Activated CD8-positive, alpha-beta memory T cell treated with anti-CD3 and anti-CD28 coated beads, Interleukin-2, amount 10 ng/mL, durations not matched to agents 7 days and 5 days (primary cell): ENCODE measurements at places on chromosomes 13 and 19.

DNA sequence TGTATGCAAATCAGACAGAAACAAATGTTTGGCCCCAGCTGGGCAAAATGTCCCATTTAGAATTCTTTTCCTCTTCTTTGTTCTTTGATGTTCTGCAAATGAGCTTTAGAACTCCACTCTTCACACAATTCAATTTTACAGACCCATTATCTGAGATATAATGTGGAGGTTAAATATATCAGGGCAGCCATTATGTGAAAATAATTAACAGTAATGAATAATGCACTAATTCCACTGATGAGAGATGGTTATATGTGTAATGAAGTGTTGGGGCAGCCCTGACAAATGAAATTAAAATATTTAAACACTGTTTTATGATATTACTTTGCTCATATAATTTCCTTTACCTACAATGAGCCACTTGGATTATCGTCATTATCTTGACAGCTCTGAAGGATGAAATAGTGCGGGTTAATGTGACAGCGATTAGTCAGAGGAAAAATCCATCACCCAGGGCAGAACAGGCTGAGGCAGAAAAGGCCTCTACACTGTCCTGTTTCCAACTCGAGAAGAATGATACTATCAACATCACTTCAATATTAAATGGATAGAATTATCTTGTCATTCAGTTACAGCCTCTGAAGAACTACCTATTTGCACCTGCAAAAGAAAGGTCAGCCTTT lies 321.1 kb downstream of the RBM26 start:
- DNase-seq: no peak

GRCh38 chr13:51804295-51805172 lies 571 bp upstream of the DHRS12 start:
- DNase-seq: peak; percentile 56

DNA sequence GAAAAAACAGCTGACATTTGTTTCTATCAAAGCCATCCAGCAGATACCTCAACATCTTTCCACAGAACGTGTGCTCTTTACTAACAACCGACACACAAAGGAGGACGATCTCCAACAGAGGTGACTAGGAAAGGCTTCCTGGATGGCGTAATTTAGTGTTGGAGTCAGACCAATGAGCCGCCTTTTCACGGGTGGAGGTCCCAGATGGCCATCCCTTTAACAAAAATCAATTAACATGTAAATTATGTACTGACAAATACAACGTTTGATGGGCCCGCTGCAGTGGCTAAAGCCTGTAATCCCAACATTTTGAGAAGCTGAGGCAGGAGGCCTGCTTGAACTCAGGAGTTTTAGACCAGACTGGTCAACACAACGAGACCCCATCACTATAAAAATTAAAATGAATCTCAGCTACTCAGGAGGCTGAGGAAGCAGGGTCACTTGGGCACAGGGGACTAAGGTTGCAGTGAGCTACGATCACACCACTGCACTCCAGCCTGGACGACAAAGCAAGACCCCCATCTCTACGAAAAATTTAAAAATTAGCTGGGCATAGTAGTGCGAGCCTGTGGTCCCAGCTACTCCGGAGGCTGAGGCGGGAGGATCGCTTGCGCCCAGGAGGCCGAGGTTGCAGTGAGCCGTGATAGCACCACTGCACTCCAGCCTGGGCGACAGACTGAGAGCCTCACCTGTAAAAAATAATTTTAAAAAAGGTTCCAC lies 1.2 kb upstream of the DPY19L3 start:
- no peak for DNase-seq

DNA sequence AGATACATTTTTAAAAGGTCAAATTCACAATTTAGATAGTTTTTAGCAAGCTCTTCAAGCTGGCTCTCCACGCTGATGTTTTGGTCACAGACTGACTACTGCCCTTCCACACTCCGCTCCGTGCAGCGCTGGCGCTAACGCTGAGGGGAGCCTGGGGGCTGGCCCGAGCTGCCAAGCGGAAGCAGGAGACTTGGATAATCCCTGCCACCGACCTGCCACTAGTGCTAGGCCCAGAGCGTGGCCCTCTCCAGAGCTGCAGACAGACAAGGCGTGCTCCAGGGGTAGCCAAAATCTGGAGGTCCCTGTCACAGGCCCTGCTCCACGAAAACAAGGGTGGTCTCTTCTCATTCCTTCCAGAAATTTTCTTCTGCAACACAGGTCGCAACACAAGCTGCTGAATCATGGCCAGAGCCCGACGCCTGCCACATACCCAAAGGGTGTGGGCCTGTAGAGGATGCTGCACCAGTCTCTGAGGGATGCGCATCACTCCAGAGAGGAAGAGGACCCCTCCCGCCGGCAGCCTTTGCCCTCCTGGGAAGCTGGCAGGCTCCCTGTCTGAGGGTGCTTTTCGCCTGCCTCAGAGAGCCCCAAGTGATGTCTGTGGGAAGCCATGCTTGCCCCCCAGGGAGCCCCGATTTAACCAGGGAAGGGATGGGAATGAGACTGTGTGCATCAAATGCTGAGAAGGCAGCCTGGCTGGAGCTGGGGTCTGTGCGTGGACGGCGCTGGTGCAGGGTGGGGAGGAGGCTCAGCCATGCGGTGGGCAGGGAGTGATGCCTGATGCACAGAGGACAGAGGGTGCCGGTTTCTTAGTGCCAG lies 21.6 kb downstream of the CAPS start:
- no peak for DNase-seq

- DNase-seq: no peak
Observed at GRCh38 chr19:5358173-5358800, 17.7 kb upstream of the PTPRS start.

GRCh38 chr13:80030491-80030890 lies 310.4 kb downstream of the SPRY2 start:
- no peak for DNase-seq

GRCh38 chr19:34274284-34274826 lies 20.0 kb downstream of the GARRE1 start:
- DNase-seq: no peak

DNA sequence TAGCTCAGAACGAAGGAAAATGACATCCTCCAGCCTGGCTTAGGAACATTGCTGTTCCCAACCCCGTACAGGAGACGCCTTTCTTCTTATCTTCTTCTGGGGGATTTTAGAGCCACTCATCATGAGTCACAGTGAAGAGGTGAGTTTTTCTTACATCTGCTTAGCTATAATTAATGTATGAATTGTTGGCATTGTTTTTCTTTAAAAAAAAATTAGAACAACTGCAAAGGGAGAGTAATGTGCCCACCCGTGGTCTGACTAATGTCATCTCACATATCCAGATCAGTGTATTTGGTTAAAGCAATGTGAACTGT lies 310.6 kb upstream of the TSHZ3 start:
- no peak for DNase-seq

- no peak for DNase-seq
Observed at GRCh38 chr19:2275588-2276428, 6.2 kb downstream of the PEAK3 start.

DNA sequence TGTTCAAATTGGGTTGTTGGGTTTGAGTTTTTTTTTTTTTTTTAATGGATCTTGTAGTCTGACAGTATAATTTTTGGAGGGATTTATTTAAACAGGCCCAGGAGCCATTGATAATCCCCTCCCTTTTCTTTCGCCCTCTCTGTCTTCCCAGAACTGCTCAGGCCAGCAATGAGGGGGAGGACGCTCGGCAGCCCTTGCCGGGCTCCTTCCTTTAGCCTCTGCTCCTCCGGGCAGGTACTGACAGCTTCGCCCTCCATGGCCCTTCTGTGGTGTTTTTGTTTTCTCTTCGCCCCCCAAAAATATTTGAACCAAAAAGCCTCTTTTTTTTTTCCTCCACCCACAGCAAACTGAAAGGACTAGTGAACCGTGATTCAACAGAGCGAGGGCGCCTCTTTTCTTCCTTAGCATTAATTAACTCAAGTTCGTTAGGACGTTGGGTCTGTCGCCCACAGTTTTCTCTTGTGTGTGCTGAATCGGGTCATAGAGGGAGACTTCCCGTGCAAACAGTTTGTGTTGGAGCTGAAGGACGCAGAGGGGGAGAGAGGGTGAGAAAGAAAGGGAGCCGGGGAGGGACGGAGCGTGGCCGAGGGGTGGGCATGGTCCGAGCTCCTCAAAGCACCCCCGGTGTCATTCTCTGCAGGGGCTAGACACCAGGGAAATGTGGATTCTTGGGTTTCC lies 21.5 kb downstream of the NFIX start:
- no peak for DNase-seq

- DNase-seq: no peak
Observed at GRCh38 chr19:33639035-33639681, 17.4 kb downstream of the CHST8 start.
